Panc1 (cell line): ENCODE measurements at places on chromosomes 1 and 21. TPM values are rescaled to one million over a fixed set of nuclear protein-coding genes. Genes with fewer than 3 reads are reported as not detected.

ANKRD65 gene
- total RNA-seq = 1.9 TPM

MGST3 gene
- 103 TPM for total RNA-seq

CD53 gene
- 0.49 TPM for total RNA-seq

OR2T8 gene
- total RNA-seq = not detected

PLEKHA6 gene
- total RNA-seq = 5.5 TPM

SMIM11 gene
- 17.1 TPM for total RNA-seq

SRM gene
- 249 TPM for total RNA-seq

LMX1A gene
- total RNA-seq = not detected

ETNK2 gene
- total RNA-seq = 6.7 TPM

CHI3L2 gene
- total RNA-seq = 0.77 TPM
